Stimulated activated CD4-positive, alpha-beta T cell treated with anti-CD3 and anti-CD28 coated beads, Interleukin-4, amount 100 ng/mL, for 1 hour (primary cell): ENCODE measurements at places on chromosomes 4 and X.
A peak's percentile ranks its signal among the peaks of the same experiment; 100 is the strongest.

- no peak for DNase-seq
Observed at GRCh38 chr4:85147481-85148076, 181.1 kb upstream of the WDFY3 start.

DNA sequence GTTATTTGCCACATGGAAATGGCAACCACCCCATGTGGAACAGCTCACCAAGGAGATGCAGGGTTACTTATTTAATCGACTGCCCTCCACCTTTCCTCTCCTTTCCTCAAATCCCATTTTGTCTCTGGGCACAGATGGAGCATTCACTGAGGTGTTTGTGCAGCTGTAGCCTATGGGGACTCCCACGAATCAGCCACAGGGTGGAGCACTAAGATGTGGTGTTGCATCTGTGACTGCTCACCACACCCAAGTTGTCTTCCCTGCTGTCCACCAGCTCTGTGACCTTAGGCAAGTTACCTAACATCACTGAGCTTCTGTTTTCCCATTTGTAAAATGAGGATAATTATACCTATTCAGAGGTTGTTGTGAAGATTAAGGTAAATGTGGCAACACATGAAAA lies 252.4 kb upstream of the CPEB2 start:
- DNase-seq, result peak; percentile 1

DNA sequence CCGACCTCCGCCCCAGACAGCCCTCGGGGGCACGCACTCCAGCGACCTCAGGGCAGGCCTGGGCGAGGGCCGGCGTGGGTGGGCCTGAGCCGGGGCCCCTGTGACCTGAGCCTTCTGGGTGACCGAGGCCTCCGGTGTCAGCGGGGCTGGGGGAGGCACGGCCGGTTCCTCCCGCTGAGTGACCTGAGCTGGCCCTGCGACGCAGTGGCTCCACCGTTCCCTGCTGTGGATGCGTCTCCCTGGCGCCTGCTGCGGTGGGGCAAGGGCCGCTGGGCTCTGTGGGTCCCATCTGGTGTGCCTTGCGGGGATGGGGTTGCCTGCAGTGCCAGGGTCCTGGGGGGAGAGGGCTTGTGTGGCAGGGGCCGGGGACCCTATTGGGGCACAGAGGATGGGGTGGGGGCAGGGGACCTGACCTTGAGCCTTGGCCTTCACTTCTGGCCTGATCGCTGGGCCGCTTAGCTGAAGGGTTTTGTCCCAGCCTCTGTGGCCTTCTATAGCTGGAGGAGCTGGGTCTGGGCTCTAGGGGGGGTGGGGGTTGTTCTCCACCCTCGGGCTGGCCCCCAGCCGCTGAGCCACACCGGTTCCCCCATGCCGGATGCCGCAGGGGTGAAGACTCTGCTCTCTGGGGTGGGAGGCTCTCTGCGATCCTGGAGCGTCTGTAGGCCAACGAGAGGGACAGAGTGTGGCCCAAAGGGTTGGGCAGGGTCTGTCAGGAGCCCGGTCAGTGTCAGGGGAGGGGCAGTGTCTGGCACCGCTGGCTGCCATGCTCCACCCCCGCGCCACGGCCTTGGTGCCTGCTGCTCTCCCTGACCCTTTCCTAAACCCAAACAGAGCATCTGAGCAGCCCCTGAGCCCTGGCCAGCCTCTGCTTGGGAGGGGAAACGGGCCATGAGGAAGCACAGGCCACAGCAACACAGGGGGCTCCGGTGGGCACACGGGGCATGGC lies 2.3 kb downstream of the NAT8L start:
- DNase-seq, result no peak

DNA sequence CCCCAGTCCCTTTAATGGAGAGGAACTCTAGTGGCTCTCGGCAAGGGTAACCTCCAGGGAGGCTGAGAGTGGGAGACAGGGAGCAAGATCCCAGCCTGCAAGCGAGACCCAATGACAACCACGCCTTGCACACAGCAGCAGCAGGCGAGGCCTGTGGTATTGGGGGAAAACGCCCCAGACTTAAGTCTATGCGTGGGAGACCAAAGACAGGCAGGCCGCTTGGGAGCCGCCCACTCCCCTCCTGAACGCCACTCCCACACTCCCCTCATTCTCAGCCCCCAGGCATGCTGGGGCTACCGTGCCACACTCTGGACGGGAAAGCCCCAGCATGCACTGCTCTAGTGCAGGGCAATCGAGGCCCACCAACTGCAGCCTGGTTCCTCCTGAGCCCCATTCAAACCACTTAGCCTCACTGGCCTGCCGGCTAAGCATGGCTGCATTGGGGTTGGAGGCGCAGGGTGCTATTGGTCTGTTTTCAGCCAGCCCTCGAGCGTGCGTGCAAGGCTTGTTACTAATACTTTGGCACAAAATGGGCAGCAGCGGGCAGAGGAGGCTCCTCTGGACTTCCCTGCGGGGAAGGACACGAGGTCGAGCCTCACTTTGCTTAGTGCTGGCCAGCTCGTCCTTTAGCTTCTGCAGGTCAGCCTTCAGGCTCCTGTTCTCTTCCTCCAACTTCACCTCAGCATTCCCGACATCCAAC lies 14.8 kb downstream of the SLC6A8 start:
- no peak for DNase-seq

- DNase-seq, result no peak
Observed at GRCh38 chr4:38268108-38268820, 308.1 kb downstream of the PTTG2 start.

DNA sequence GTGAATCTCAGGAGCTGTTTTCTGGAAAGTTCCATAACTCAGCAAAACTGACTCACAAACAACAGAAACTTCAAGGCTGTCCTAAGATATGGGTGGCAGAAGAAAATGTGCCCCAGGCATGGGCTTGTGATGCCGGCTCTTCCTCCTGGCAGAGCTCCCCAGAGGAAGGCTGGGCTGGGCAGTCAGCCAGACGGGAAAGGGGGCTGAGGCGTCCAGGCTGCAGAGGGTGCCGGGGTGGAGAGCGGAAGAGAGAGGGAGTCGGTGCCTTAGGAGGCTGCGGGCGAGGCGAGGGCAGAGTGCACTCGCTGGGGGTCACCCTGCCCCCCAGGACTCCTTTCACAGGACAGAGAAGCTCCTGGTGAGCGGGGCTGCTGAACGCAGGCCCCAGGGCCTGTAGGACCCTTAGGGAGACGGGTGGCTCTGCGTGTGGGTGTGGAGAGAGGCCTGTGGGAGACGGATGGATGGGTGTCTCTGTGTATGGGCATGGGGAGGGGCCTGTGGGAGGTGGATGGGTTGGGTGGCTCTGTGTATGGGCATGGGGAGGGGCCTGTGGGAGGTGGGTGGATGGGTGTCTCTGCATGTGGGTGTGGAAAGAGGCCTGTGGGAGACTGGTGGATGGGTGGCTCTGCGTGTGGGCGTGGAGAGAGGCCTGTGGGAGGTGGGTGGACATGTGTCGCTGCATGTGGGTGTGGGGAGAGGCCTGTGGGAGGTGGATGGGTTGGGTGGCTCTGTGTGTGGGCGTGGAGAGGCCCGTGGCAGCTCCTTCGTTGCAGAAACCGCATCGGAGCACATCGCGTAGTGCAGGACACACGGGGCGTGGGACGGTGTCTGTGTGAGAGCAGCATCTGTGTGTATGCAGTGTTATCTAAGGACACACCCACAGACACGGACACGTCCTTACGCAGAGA lies 15.9 kb downstream of the PCGF3 start:
- no peak for DNase-seq

DNA sequence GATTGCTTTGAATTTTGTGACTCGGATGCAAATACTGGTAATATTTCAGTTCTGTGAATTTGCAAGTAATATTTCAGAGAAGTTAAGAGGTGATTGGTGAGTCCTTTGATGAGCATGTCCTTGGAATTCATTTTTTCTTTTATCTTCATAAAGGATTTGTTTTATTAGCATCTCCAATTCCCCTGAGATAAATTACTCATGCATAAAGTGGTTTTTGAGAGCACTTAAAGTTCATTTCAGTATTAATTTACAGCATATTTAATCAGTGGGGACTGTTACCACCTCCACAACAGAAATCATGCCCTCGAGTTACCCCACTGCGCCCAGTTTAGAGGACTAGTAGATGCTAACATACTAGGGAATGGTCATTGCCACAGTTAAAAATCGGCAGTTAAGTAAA lies 65.0 kb downstream of the ZFX start:
- no peak for DNase-seq

GRCh38 chrX:155612312-155613224 lies at the start of gene TMLHE:
TMLHE (minus strand) TSS chrX:155612952; CDS start chrX:155545276, 67,676 bp downstream.
- DNase-seq, result peak; percentile 65

GRCh38 chrX:150854856-150855255 lies 43.6 kb downstream of the CD99L2 start:
- DNase-seq, result no peak
